ENCODE measurements at places on chromosomes 2 and 18.

- peak; percentile 43 for DNase-seq
Measured at GRCh38 chr2:54524226-54524991, 68.3 kb downstream of the SPTBN1 start.

GRCh38 chr2:97359861-97360584 is 229.7 kb downstream of the ANKRD36B start:
- DNase-seq, result no peak

DNA sequence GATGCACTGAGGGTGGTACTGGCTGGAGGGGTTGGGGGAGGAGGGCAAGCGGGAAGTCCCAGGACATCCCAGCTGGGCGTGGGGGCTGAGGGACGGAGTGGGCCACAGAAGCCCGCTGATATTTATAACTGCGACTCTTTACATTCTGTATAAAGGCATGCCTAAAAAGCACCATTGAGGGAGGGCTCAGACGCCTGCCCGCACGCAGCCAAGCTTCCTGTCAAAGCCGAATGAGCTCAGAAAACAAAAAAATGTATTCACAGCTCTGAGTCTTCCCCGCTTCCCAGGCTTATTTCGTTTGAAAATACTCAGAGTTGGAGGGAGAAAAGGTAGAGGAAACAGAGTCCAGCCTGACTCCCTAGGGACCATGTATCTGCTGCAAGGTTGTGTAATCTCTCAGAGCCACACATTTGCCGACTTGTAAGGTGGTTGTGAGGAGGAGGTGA is 170.1 kb upstream of the HAAO start:
- DNase-seq, result no peak

GRCh38 chr2:240374085-240374907 is 61.2 kb upstream of the GPC1 start:
- no peak for DNase-seq

DNA sequence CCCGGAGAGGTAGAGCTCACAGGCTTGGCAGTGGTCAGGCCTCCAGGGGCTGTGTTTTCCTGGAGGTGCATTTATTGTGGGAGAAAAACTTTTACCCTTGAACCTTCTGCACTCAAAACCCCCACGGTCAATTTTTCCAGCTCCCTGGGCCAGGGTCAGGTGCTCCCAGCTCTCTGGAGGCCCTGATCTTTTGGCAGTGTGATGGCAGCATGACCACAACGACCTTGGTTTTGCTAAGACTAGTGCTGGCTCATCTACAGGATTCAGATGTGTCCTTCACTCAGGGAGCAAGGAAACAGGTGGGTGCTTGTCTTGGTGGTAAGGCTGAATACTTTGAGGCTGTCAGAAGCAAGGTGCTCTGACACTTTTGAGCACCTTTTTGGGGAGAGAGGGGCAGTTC is 92.3 kb downstream of the CCDC93 start:
- DNase-seq, result no peak

GRCh38 chr2:196845371-196845770 is 36.2 kb upstream of the C2orf66 start:
- no peak for DNase-seq

GRCh38 chr2:32452338-32453064 is 95.7 kb downstream of the BIRC6 start:
- DNase-seq, result no peak

DNA sequence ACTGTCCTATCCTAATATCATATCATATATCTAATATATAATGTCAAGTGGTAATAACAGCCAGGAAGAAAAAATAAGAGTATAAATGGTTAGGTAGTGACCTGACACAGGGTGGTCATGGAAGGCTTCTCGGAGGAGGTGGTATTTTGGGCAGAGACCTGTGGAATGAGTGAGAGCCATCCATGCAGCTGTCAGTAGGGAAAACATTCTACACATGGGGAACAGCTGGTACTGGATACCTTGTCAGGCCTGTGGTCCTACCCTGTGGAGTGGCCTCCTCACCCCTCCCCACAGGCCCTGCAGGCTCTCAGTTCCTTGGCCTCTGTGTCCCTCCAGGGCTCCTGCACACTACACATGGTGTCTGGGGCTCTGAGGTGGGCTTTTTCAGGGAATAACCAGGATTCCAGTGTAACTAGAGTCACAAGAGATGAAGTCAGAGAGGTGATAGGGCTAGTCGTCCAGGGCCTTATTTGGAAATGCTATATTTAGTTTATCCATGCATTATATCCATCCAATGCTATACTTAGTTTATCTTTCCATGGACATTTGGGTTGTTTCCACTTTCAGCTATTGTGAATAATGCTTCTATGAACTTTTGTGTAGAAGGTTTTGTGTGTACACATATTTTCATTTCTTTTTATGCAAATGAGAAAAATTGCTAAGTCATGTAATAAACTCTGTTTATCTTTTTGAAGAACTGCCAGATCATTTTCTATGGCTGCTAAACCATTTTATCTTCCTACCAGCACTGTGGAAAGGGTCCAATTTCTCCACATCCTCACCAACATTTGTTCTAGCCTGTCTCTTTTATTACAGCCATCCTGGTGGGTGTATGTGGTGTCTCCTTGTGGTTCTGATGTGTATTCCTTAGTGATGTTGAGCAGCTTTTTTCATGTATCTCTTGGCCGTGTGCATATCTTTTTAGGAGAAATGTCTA is 75.6 kb downstream of the TPGS2 start:
- DNase-seq, result no peak

DNA sequence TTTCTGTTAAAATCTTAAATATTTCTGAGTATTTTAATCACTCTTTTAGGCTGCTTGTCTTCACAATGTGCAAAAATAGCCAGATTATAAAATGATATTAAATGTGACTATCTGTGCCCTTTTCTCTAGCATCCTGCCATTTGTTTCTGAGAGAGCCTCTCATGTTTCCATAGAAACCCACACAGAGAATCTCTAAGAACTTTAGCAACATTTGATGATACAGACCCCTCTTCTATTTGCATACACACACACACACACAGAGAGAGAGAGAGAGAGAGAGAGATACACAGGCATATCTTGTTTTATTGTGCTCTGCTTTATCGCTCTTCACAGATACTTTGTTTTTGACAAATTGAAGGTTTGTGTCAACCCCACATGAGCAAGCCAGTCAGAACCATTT is 134.5 kb upstream of the DDX18 start:
- DNase-seq, result no peak

DNA sequence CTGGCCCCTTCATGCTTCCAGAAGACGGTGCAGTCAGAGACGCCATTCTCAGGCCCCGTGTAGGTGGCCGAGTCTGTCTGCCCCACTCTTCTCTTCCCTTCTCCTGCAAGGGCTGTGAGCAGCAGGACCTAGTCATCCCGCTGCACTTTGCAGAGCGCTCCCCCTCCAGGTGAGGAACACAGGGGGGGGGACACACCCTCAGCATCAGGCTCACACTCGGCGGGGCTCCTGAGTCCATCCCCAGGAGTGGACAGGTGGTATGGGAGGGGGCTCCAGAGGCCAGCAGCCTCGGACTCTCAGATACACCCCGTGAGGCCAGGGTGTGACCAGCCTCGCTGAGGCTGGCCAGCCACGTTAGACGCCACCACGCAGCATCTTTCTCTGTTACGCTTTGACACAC is 460.5 kb upstream of the MYT1L start:
- no peak for DNase-seq

DNA sequence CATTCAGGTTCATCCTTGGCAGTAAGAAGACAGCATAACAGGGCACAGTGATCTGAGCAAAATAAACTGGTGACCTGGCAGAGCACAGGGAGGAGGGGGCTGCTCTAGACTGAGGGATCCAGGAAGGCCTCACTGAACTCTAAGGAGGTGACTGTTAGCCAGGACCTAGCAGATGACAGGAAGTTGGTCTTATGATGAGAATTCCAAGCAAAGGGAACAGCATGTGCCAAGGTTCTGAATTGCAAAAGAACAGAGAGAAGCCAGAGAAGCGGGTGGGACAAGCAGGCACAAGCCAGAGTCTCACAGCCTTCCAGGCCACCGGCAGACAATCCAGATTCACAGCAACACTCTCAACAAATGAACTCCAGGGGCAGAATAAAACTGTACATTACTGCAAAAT is 152.7 kb upstream of the PTPRM start:
- DNase-seq, result no peak

- no peak for DNase-seq
Measured at GRCh38 chr2:240129731-240130392, 6.2 kb downstream of the COPS9 start.

DNA sequence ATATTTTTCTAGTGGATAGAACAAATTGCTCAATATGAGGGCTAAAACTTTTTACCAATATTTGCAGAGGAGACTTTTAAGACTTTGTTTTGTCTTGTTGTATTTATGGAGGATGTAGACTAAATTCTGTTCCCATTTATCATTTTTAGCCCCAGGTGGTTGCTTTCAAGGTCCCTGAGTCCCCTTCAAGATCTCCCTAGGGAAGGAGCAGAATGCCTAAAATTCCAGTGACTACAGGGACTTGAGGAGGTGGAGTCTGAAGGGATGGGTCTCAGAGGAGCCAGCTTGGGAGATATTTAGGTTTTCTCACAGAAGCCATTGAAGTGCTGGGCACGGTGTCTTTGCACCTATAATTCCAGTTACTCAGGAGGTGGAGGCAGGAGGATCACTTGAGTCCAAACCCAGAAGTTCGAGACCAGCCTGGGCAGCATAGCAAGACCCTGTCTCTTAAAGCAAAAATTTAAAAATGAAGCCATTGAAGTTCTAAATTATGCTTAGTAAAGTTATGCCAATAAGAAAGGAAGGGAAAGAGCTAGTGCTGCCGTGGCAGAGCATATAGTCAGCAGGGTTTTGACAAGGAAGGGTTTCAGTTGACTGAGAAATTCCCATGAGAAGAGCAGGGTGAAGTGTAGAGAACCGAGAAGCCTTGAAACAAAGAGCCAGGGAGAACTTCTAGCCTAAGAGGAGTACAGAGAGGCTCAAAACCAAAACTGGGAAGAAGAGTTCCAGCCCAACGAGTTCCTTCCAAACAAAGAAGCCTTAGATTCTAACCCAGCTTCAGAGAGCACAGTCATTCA is 43.4 kb downstream of the COMMD1 start:
- DNase-seq, result no peak

- DNase-seq, result no peak
Measured at GRCh38 chr18:2444201-2444875, 127.0 kb downstream of the METTL4 start.

DNA sequence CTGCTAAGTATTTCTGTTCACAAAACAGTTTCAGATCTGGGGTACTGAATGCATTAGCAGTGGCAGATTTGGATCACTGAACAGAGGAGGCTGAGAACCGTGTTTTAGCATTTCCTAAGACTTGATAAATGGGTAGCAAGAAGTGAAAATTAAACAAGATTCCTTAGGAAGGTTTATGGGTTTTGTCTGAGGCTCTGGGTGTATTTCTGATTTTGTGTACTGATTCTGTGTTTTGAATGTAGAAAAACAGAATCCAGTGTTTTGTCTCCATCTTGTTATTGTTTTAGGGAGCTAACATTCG is 1.4 kb downstream of the FAM117B start:
- DNase-seq, result no peak

- DNase-seq, result no peak
Measured at GRCh38 chr2:234242459-234242836, 191.9 kb downstream of the SPP2 start.
